ENCODE measurements at places on chromosomes 12 and 14.

GRCh38 chr14:103362780-103363179 lies 22.4 kb upstream of the MARK3 start:
- DNase-seq = no peak

GRCh38 chr14:97408937-97409815 lies 612.0 kb downstream of the VRK1 start:
- no peak for DNase-seq

DNA sequence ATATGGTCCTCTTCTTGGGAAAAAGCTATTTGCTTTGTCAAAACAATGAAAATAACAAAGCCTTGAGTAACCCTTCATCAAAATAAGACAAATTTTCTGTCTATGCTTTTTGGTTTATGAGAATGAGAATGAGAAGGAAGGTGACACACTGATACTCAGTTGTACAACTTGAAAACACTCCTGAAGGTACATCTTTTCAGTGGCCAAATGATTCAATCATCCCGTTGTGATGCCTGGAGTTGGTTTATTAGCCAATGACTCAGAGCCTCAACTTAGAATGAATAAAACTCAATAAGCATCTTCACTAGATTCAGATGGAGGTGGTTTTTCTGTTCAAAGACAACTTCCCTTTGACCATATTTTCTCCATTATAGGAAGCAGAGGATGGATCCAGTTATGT lies 7.8 kb upstream of the CALM1 start:
- DNase-seq = peak; percentile 46

DNA sequence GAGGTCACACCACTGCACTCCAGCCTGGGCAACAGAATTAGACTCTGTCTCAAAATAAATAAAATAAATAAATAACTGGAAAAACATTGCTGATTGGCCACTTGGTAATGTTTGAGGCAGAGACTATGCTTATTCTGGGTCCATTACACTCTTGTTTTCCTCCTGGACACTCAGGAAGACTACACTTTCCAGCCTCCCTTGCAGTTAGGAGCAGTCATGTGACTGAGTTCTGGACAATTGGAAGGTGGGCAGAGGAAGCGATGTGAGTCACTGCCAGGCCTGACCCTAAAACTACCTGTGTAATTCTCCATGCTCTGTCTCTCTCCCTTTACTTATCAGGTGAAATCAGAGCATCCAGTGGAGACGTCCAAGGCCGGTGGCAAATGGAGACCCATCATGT lies 74.4 kb downstream of the VCPKMT start:
- no peak for DNase-seq

- no peak for DNase-seq
These were observed 3.5 kb upstream of the KCNK10 start for GRCh38 chr14:88326352-88327103.

DNA sequence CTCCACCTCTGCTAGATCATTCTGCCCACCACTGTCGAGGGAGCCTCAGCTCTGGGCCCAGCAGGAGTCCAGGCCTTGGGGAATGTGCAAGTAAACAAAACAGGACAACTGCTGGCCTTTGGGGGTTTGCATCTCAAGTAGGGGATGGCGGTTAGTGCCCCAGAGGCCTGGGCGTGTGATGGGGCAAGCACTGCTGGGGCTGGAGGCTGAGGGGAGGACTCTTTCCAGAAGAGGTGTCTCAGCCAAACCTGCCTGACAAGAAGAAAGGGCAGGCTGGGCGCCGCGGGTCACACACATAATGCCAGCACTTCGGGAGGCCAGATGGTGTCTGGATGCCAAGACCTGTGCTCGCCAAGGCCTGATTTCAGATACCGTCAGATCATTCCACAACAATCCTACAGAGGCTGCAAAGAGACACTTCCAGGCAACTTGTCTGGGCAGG lies 8.6 kb upstream of the ALDH2 start:
- DNase-seq = peak; percentile 19

DNA sequence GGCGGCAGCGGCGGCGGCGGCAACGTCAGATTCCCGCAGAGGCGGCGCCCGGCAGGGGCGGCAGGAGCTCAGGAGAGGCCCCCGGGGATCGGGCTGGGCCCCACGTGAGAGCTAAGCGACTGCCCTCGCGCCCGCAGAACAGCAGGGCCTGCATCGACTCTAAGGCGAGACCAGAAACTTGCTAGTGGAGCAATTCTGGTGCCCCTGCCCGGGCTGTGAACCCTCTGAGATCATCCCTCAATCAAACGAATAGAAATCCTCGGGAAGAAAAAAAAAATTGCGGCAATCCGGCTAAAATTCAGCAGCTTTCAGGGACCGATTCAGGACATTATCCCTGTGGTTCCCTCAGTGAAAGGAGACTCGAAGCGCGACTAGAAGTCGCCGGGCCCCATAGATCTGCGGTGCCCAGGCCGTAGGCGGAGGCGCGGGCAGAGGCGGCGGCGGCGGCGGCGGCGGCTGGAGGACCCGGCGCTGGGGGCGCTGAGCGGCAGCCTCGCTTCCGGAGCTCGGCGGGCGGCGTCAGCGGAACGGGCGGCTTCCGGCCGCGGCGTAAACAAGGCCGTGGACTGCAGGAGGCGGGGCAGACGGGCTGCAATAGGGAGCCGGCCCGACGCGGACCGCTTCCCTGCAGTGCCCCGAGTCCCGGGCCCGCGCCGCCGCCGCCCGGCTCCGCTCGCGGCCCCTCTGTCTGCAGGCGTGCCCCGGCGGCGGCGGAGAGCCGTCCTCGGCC lies at the start of gene KLHDC2:
TSS of gene KLHDC2 (plus strand) at position 583 of the 730 bp plus-strand sequence. CDS start 316 bp downstream, outside the sequence.
- DNase-seq = peak; percentile 94

- DNase-seq = no peak
These were observed 25.4 kb downstream of the TTC6 start for GRCh38 chr14:37620856-37621255.

GRCh38 chr12:49792181-49792970 lies 35.8 kb downstream of the NCKAP5L start:
- no peak for DNase-seq

DNA sequence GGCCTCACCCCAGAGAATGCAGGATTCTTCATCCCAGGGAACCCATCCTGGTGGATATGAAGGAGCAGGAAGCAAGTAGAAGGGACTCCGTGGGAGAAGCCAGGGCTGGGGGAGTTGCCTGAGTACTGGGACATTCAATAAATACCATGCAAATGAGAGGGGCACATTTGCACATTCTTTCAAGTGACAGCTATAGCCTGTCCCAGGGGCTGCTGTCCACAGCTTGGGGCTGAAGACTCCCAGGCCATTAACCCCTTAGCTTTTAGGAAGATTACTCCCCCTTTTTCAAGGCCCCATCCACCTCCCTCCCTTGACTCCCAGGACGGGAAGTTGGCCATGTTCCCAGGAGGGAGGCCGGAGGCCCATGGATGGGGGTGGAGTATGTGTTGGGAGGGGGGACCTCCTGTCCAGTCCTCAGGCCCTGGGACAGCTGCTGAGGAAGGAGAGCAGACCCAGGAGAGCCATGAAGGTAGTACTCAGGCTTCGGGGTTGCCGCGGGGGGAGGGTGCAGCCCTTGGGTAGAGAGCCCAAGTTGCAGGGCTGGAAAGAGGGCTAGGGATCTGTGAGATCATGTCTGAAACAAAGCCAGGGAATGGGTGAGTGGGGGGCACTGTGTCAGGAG lies 974 bp upstream of the TNS2 start:
- DNase-seq = peak; percentile 91

GRCh38 chr12:2841056-2841650 lies 6.3 kb upstream of the NRIP2 start:
- DNase-seq = no peak

DNA sequence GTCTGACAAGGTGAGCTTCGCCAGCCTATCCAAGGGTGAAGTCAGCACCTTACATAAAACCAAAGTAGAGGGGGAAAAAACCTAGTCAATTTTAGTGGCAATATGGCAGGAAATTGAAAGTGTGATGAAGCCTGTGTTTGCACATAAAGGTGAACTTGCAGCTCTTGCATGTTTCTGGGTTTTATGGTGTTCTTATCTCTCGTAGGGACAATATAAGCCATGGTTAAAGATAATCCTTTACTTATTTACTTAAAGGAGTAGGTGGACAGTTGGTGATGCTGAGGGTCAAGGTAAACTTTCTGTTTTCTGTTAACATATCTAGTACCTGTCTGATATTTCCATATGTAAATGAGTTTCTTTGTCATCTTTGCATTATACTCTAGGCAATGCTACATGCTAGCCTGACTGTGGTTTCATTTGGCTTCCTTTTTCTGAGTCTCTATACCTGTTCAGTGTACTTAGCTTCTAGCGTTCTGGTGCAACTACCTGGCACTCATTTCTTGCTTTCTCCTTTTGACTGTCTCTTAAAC lies 32.8 kb downstream of the CCDC91 start:
- no peak for DNase-seq

DNA sequence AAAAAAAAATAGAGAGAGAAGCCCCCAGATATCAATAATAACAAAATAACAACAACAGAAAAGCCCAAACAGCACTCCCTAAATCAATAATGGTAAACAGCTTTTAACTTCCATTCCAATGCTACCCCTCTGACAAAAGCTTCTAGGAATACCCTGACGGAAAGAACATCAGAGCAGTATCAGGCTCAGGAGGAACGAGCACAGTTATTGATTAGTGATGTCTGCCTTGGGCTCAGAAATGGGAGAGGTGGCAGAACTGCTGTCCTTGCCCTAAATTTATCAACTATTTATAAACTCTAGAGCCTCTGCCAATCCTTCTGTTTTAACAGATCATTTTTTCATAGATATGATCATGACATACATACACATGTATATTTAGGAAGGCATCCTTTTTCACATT lies 41.9 kb downstream of the P2RX4 start:
- DNase-seq = no peak
